ENCODE measurements at places on chromosomes 4 and X.

GRCh38 chr4:145625677-145626622, 6.8 kb downstream of the MMAA start:
- DNase-seq: no peak

DNA sequence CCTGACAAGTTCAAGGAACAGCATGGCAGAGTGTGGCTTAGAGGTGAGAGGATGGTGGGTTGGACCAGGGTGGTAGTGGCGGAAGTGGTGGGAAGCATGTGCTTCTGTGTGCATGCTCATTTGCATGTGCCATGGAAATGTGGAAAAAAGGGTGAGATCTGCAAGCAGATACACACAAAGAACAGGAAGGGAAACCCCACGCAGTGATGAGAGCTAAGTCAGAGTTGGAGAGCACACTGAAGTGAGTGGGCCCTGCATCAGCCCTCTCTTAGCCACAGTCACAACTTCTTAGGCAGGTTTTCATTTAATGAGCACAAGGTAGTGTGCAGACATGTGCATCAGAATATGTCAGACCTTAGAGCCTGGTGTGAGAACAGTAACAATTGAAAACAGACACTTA, 483.8 kb downstream of the AFF2 start:
- no peak for DNase-seq

- no peak for DNase-seq
Observed at GRCh38 chr4:24640366-24640765, 56.0 kb upstream of the DHX15 start.

GRCh38 chr4:33470805-33471204, 2750.6 kb downstream of the PCDH7 start:
- no peak for DNase-seq

DNA sequence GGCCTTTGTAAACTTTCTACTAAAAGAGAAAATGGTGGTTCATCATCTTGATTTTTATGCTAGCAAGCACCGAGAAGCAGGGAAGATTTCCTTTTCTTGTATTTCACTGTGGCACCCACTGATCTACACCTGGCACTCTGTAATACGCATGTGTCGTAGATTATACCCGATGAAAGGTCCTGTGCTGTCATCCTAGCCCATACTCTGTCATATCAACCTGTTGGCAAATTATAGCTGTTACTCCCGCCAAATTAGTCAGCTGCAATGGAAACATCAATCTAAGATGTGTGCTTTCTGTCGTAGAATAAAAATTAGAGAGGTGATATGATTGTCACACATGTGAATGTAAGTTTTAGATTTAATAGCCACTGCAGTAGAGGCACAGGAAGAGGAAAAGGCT, 263.4 kb upstream of the PITX2 start:
- DNase-seq: no peak

GRCh38 chr4:36208893-36209473, 35.3 kb downstream of the ARAP2 start:
- DNase-seq: no peak

GRCh38 chr4:48634688-48635308, 144.7 kb downstream of the ZAR1 start:
- DNase-seq: no peak

All from stimulated activated CD4-positive, alpha-beta T cell treated with anti-CD3 and anti-CD28 coated beads, Interleukin-12 subunit alpha, Interleukin-12 subunit beta, amount 100 ng/mL, for 48 hours (primary cell).